ENCODE measurements at places on chromosomes 5 and 9. TPM values are rescaled to one million over a fixed set of nuclear protein-coding genes. Genes with fewer than 3 reads are reported as not detected.

The FOXD4L5 gene
- 0.64 TPM for total RNA-seq

The COL27A1 gene
- total RNA-seq: 15.5 TPM

The CCL21 gene
- total RNA-seq: not detected

The IL17B gene
- total RNA-seq: not detected

The PCDHB9 gene
- 8.0 TPM for total RNA-seq

The SLC6A3 gene
- 0.18 TPM for total RNA-seq

The APBB3 gene
- 38.8 TPM for total RNA-seq

The FGF10 gene
- 3.7 TPM for total RNA-seq

The RMND5B gene
- 22.0 TPM for total RNA-seq

The LCN1 gene
- not detected for total RNA-seq

The PSIP1 gene
- 137 TPM for total RNA-seq

DNA sequence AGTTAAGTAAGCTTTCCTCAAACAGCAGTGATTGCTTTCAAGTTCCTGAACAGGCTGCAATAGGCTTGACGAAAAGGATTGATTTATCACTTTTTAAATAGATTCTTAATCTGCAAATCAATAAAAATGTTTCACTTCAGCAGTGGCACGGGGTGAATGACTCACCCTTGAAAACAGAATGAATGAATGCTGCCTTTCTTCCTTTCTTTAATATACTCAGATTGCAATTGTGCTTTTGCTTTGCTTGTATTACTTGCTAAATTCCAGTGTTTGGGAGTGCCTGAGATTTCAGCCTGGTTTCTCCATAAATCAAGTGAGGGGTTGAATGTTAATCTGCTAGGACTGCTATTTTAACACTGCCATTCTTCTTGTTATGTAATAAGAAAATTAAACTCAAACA is 1293.8 kb downstream of the PTPRD start:
- DNase-seq: no peak

GRCh38 chr9:99172124-99173091 is 49.3 kb downstream of the ALG2 start:
- DNase-seq: no peak

GRCh38 chr9:105633411-105633810 is 28.8 kb upstream of the TAL2 start:
- no peak for DNase-seq

DNA sequence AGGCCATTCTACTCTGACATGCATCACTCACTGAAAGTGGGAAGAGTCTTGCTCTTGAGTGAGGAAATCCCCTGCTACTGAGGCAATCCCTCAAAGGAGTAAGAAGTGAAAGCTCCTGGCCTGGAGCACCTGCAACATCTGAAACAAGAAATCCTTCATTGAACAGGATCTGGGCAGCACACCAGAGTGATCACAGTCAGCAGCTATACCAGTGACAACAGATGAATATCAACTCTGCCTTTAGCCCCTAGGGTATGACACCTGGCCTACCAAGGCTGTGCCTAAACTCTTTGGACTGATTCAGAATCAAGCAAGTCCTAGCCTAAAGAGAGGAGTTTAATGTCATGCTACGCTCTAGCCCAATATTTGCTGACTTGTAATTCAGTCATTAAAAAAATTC is 156.2 kb upstream of the CCDC152 start:
- no peak for DNase-seq

- no peak for DNase-seq
Measured at GRCh38 chr9:132955768-132956167, 11.4 kb upstream of the TSC1 start.

DNA sequence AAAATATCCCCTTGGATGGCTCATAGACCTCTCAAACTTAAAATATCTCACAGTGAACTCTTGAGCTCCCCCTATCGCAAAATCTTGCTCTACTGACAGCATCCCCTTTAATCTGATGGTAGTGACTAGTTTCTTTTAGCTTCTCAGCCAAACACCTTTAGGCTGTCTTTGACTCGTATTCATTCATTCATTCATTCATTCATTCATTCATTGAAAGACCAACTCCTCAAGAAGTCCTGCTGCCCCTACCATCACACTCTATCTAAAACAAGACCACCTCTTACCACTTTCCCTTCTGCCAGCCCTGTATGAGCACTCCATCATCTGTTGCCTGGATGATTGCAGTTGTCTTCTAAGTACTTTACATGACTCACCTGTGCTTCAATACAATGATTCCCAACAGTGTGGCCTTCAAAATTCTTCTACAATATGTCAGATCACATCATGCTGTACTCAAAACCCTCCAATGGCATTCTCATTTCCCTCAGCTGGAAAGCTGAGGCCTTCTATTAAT is 46.8 kb downstream of the ITGA2 start:
- no peak for DNase-seq

DNA sequence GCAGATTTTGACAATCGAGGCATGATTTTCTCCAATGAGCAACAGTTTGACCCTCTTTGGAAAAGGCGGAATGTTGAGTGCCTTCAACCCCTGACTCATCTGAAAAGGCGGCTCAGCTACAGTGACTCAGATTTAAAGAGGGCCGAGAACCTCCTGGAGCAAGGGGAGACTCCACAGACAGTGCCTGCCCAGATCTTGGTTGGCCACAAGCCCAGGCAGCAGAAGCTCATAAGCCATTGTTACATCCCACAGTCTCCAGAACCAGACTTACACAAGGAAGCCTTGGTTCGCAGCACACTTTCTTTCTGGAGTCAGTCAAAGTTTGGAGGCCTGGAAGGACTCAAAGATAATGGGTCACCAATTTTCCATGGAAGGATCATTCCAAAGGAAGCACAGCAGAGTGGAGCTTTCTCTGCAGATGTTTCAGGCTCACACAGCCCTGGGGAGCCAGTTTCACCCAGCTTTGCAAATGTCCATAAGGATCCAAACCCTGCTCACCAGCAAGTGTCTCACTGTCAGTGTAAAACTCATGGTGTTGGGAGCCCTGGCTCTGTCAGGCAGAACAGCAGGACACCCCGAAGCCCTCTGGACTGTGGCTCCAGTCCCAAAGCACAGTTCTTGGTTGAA is 13.6 kb downstream of the PTPDC1 start:
- DNase-seq: no peak

DNA sequence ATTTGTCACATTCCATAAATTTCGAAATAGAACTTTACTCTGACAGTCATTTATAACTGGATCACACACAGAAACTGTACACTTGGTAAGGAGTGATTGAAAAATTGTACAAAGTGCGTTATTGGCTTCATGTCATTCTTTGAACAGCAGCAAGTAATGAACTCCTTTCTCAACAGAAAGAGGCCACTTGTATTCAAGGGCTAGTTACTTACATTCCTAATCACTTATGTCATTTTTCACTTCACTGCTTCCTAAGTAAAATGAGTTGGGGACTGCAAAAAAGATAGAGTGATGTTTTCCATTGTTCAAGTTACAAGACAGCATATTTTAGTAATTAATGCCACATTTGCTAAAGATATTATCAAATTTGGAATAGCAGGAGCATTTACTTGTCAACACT is 893.2 kb downstream of the DTWD2 start:
- DNase-seq: no peak

DNA sequence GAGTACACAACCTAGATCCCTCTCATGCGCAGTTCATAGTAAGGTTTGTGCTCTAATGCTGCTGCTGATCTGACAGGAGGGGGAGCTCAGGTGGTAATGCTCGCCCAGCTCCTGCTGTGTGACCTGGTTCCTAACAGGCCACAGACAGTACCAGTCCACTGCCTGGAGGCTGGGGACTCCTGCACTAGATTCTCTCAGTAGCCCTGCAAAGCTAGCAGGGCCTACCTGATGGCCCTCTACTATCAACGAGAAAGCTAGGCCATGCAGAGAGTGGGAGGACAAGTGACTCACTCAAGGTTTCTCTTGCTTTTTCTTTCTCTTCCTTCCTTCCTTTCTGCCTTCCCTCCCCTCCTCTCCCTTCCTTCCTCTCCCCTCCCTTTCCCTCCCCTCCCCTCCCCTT is 55.1 kb upstream of the TEX48 start:
- DNase-seq: no peak

GRCh38 chr9:113548221-113549041 is 84.9 kb downstream of the RGS3 start:
- DNase-seq: no peak

GRCh38 chr9:36400332-36401163 is 479 bp upstream of the RNF38 start:
- DNase-seq: peak; percentile 89

- no peak for DNase-seq
Measured at GRCh38 chr5:150402229-150402773, 10.4 kb downstream of the CD74 start.

- DNase-seq: no peak
Measured at GRCh38 chr5:134041570-134042411, 37.0 kb upstream of the VDAC1 start.

GRCh38 chr9:106829666-106830408 is 33.1 kb upstream of the ZNF462 start:
- DNase-seq: no peak

DNA sequence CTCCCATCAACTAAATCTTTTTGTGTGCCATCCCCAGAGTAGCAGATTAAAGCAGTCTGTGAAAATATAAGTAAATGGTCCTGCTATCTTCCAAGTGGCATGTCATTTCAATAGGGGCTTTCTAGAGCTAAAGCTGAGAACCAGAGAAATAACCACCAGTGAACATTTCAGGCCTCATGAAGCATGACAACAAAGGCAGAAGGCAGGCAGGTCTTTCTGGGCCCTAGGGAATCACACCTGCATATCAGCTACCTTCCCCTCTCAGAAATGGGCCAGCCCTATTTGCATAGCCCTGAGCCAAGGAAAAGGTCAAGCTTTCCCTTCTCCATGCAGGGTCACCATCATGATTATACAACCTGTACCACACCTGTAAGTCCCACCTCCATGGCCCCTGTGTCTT is 205.3 kb downstream of the DEPDC1B start:
- DNase-seq: no peak

- DNase-seq: no peak
Measured at GRCh38 chr9:79661886-79662536, 90.2 kb downstream of the TLE4 start.

DNA sequence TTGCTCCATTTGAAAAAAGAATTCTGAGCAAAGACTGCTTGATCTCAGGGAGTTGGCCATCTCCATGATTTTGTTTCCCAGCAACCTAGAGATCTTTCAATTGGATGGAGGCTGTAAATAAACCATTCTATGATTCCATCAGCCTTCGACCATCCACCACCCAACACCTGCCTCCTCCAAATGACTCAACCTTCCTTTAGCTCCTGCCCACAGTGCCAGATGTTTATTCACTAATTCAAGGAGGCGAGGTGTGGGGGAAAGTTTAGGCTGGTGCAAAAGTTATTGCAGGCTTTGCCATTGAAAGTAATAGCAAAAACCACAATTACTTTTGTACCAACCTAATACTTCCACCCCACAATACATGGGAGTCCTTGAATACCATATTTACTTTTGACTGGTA is 327.5 kb downstream of the CAAP1 start:
- DNase-seq: no peak
